ENCODE measurements at places on chromosomes 5 and 9.

DNA sequence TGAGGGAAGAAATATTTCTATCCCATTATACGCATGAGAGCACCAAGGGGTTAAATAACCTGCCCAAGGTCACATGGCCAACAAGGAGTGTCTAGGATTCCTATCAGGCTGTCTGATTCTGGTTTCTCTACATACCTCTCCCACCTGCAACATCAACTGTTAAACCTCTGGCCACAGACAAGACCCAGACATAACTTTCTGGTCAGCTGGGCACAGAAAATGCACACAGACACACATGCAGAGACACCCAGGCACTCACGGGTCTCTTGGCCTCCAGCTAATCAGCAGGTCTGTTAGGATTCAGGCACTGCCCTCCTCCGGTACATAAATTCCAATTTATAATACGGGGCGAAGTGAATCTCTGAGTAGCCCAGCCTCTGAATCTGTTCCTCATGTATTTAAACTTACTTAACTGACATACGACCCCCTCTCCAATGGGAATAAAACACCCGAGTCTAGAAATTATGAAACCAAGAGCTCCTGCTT, 1.5 kb downstream of the SEPTIN8 start:
- DNase-seq = no peak

- no peak for DNase-seq
Measured at GRCh38 chr9:30913331-30913730, 1471.1 kb upstream of the ACO1 start.

- no peak for DNase-seq
Measured at GRCh38 chr5:28012538-28012937, 974.2 kb upstream of the CDH9 start.

DNA sequence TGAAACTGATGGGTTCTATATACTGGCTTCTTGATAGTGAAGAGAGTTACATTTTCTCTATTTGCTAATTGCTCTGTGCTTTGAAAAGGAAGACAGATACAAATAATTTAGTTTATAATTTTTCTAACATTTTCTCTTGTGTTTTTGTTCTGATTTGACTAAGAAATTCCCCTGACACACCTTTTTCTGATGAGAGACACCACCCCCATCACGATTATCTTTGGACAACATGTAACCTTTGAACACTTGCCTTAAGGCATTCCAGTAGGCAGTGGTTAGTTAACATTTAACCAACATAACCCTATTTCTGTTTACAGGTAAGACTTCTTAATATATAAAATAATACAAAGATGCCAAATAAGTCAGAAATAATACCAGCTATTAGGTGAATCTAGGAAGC, 4.1 kb upstream of the PTBP3 start:
- DNase-seq = no peak

DNA sequence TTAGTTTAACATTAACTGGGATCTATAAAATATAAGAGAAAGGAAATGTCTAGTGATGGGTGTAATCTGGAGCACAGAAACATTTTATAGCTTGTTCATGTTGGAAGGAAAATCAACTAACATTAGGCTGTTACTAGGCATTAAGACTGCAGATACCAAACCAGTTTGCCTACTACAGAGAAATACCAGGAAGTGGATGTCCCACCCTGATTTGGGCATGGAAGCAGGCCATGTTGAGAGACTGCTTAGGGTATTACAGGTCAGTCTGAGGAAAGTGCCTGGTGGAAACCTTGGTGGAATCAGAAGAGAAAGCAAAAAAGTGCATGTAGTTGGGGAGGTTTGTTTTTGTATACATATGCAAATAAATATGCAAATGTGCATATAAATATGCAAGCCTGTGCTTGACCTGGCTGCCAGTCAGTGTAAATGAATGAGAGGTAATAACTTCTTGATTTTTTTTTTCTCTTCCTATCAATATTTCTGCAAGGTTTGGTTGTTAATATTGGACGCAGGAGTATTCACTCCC, 9.6 kb upstream of the CCDC112 start:
- DNase-seq = no peak

DNA sequence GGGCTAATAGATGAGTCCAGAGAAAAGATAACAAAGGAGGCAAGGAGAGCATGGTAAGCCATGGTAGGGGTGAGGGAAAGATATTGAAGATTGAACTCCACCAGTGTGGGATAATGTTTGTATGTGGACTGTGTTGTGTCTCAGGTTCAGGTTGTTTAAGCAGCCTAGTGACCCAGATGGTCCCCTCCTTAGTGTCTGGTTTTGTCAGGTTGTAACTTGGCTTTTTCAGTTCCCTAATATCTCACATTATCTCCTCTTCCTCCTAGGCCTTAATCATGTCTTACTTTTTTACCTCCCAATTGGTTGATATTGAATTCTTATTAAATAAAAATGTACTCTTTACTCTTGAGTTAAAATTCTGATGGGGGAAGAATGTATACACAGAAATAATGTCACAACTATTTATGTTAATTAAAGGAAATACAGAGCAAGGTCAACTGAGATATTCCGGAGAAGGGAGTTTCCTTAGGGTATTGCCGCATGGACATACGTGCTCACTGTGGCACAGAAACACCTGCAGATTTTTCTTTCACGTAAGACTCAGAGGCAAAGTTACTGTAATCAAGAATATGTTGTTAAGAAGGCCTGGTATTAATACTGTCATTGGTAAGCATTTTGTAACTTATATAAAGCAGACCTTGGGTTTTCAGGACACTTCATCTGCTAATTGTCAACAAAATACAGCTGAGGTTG, 23.4 kb upstream of the SH3GL2 start:
- no peak for DNase-seq

DNA sequence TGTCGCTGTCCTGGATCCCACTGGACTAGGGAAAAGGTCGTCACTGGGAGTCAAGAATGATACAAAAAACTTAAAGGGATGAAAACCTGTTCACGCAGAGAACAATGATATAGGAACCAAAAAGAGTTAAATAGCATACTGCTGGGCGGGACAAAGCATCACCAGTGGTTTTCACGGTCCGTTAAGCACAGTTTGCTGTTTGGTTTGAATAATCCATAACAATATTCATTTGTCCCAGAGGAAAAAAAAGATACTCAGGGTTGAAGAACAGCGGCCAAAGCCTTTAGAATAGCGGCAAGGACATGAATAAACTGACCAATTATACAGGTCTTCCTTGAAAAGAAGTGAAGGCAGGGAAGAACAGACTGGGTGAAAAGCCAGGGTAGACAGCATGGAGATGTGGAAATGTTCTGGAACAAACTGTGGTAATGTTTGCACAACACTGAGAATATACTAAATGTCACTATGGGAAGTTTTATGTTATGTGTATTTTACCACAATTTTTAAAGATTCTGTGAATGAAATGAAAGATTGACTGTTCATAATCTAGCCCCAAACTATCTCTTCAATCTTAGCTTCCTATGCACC, 60.8 kb downstream of the MTMR12 start:
- DNase-seq = no peak

DNA sequence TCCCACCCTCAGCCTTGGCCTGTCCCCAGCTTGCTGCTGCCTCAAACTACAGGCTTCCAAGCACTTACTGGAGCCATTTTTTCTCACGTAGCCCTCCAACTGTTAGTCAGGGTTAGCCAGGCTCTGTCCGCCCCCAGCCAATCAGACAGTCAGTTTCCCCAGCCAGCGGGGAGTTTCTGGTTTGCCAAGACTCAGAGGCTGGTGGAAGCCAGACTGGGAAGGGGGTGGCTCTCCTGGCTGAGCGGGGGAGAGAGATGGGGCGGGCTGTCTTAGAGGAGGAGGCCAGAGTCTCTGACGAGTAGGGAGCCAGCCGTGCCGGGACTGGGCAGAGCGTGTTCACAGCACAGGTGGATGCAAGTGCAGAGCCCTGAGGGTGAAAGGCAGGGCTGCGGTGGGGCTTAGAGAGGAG, 15.3 kb downstream of the PROP1 start:
- DNase-seq = no peak

DNA sequence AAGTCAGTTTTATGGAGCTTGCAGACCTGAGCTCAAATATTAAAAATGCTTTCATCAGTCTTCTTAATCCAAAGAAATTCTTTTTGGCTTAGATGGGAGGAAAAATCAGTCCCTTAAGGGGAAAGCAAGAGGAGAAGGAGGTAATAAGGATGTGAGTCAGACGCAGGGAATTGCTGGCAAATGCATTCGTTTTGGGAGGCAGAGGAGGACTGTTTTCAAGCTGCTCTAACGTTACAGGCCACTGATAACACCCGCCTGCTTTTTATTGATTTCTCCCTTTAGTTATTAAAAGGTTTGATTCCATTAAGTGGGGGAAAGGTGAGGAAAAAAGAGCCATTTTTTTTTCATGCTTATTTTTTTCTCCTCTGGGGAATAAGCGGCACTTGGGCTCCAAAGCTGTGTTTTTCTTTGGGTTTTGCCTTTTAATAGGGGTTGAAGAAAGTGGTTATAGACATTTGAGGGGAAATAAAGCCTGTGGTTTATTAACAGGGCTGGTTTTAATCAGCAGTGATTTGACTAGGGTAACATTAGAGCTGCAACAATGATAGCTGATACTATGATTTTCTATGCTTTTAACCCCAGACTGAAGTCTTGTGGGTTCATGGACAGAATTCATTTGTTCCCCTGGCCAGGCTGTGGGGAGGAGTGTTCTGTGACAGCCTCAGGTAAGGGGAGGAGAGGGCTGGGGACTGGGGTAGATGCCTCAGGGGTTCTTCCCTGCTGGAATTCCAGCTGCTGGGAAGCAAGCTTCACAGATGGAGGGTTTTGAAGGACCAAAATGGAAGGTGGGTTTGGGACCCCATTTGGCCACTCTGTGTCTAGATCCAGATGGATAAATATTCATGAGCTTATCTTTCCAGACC, 225.2 kb downstream of the GAS1 start:
- DNase-seq = no peak

- no peak for DNase-seq
Measured at GRCh38 chr5:139657363-139658321, 9.5 kb downstream of the CXXC5 start.

DNA sequence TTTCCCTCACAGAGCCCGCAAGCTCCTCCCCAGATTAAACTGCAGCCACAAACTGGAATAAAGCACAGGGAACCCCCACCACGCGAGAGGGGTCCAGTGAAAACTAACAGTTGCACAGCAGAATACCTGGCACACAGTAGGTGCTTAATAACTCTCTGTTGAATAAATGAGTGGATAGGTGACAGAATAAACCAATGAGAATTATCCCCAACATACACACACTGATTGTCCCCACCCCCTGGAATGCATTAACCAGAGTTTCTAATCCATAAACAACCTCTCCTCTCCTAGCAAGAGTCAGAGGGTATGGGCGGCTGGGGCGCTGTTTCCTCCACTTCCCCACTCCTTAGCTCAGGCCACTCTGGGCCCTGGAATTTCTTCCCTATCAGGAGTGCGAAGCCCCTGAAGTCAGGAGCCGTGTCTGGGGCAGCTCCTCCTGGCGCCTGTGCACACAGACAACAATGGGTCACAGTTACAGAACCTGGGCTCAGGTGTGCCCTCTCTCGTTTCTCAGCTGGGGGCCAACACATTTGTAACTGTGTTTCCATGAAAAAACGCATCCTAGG, 27.6 kb downstream of the RAPGEF1 start:
- no peak for DNase-seq

GRCh38 chr5:78534905-78535200, 113.7 kb downstream of the LHFPL2 start:
- DNase-seq = no peak

DNA sequence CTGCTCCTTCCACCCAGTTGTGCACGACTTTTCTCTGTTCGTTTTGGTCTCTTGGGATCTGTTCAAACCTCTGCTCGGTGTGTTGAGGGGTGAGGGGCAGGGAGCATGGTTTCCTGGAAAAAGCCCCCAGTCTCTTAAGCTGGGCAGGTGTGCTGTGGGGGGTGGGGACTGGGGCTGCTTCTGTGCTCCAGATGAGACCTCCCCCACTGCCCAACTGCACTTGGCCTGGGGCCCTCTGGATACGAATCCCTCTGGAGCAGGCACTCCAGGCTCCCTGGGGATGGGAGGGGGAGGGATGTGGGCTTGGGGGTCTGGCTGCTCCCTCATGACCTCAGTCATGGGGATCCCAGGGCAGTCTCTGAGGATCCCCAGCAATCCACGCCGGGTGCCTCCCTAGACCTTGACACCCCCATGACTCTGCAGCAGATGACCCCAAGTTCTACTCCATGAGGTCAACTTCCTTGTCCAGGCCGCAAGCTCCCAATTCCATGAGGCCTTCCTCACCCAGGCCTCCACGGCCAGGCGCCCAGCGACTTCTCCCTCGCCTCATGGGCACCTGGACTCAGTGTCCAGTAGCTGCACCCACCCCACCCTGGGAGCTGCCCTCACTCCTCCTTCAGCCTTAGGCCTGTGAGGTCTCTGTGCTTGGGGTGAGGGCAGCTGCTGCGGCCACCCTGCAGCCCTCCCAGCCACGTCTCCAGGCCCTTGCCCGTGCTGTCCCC, 5.9 kb upstream of the AHRR start:
- DNase-seq = no peak

- no peak for DNase-seq
Measured at GRCh38 chr5:103033696-103034095, 86.2 kb downstream of the GIN1 start.

DNA sequence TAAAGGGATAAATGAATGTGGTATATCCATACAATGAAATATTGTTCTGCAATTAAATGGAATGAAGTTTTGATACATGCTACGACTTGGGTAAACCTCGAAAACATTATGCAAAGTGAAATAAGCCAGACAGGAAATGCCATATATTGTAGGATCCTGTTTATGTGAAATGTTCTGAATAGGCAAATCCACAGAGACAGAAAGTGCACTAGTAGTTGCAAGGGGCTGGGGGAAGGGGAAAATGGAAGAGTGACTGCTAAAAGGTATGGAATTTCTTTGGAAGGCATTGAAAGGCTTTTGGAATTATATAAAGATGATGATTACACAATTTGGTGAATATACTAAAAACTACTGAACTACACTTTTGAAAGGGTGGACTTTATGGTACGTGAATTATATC, 97.0 kb downstream of the FOXD1 start:
- DNase-seq = no peak

GRCh38 chr9:127194881-127195713, 69.5 kb upstream of the GARNL3 start:
- DNase-seq = no peak

GRCh38 chr9:14661421-14662059, 31.7 kb downstream of the ZDHHC21 start:
- no peak for DNase-seq
